Lung (tissue), 17 donors: ENCODE measurements at places on chromosomes 4 and X. TPM values are rescaled to one million over a fixed set of nuclear protein-coding genes. Genes with fewer than 3 reads are reported as not detected.
A peak's percentile ranks its signal among the peaks of the same experiment; 100 is the strongest.

GRCh38 chr4:102503301-102503746 is 2.2 kb downstream of the NFKB1 start:
- no peaks in the 10 kb centered on the region for H3K27me3 ChIP-seq
- H3K27ac ChIP-seq = no peak overlapping the region
- H3K4me3 ChIP-seq = no peak overlapping the region
- peaks cover 16% of the 10 kb centered on the region for H3K4me1 ChIP-seq

- H3K27ac ChIP-seq = no peak overlapping the region
- peak; percentile 67 for DNase-seq
- peaks cover 12% of the 10 kb centered on the region for H3K4me1 ChIP-seq
- H3K4me3 ChIP-seq = no peak overlapping the region
Observed at GRCh38 chr4:71202705-71203104, 136.1 kb upstream of the SLC4A4 start.

DNA sequence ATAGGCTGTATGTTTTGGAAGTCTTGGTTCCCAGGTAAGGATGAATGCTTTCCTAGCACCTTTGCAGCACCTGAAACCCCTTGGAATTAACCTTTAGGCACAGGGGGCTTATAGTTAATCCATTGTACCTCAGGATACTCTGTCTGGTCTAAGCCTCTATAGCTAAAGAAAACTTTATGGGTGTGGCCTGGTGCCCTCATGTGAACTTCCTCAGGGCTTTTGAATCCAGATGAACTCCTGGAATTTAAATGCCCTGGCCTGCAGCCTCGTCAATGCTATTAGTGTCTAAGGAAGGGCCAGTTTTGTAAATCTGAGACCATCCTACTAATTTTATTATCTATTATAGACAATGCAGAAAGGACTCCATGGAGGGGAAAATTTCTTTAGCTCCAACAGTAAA is 33.8 kb downstream of the IRS4 start:
- H3K4me3 ChIP-seq = no peak overlapping the region
- H3K27me3 ChIP-seq = peaks cover 12% of the 10 kb centered on the region
- no peaks in the 10 kb centered on the region for H3K36me3 ChIP-seq
- no peak for DNase-seq
- no peak overlapping the region for H3K27ac ChIP-seq
- no peaks in the 10 kb centered on the region for H3K4me1 ChIP-seq

DNA sequence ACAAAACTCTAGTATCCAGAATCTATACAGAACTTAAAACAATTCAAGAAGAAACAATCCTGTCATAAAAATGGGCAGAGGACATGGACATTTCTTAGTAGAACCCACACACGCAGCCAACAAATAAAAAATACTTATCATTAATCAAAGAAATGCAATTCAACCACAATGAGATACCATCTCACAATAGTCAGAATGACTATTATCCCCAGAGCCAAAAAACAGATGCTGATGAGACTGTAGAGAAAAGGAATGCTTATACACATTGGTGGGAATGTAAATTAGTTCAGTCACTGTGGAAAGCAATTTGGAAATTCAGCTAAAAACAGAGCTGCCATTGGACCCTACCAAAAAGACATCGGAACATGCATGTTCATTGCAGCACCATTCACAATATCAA is 37.9 kb downstream of the RAB40AL start:
- H3K4me3 ChIP-seq = no peak overlapping the region
- no peaks in the 10 kb centered on the region for H3K36me3 ChIP-seq
- no peak for DNase-seq
- no peaks in the 10 kb centered on the region for H3K4me1 ChIP-seq
- H3K27ac ChIP-seq = no peak overlapping the region

GRCh38 chr4:8708401-8709021 is 115.9 kb downstream of the CPZ start:
- H3K27me3 ChIP-seq = peaks cover 19% of the 10 kb centered on the region
- no peaks in the 10 kb centered on the region for H3K36me3 ChIP-seq
- no peaks in the 10 kb centered on the region for H3K4me1 ChIP-seq
- no peak for DNase-seq
- no peak overlapping the region for H3K4me3 ChIP-seq

DNA sequence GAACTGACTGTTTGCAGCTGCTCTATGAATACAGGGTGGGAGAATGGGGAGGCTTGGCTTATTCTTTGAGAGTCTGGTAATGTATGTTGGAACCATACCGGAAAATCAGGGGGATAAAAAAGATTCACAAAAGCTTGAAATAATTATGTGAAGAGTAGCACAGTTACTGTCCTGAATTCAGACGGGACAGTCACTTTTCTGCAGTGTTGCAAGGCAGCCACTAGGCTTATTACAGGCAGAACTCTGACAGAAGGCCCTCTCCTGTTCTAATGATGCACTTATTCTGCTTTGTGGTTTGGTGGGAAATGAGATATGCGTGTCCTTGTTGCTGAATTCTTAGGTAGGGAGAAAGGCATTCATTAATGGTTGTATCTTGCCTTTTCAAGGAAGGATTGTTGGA is 37.2 kb downstream of the GUCY1B1 start:
- no peak overlapping the region for H3K4me3 ChIP-seq
- no peak for DNase-seq
- H3K36me3 ChIP-seq = peaks cover 21% of the 10 kb centered on the region
- no peak overlapping the region for H3K27ac ChIP-seq
- H3K4me1 ChIP-seq = no peaks in the 10 kb centered on the region

- no peak for DNase-seq
- H3K36me3 ChIP-seq = no peaks in the 10 kb centered on the region
- H3K4me3 ChIP-seq = no peak overlapping the region
- H3K27ac ChIP-seq = no peak overlapping the region
Observed at GRCh38 chr4:86403575-86403974, 43.7 kb upstream of the MAPK10 start.

DNA sequence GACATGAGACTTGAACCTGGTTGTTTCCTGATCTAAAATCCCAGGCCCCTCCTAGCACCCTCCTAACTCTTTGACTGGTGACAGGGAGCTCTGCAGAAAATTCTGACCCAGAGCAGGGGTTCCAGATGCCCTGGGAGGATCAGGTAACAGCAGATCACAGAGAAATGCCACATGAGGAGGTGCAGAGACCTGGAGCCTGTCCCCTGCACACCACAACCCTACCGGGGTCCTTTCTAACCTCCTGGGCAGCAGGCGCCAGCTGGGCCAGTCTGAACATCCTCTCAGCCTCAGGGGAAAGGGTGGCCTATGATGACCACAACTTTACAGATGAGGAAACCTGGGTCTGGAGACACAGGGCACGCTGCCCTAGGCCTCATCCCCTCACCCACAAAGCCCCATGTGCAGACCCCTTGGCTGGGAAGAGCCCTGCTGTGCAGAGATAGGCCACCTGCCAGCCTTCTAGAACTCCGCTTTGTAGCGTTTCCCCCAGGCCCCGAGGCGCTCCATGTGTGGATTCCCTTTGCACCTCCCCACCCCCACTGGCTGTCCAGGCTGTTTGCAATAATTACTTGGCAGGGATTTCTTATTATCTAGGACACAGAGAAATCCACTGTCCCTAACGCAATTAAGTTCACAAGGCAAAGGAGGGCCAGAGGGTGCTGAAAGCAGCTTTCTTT is 36.5 kb downstream of the WDR1 start:
- no peak overlapping the region for H3K4me3 ChIP-seq
- no peak overlapping the region for H3K27ac ChIP-seq
- no peaks in the 10 kb centered on the region for H3K27me3 ChIP-seq

DNA sequence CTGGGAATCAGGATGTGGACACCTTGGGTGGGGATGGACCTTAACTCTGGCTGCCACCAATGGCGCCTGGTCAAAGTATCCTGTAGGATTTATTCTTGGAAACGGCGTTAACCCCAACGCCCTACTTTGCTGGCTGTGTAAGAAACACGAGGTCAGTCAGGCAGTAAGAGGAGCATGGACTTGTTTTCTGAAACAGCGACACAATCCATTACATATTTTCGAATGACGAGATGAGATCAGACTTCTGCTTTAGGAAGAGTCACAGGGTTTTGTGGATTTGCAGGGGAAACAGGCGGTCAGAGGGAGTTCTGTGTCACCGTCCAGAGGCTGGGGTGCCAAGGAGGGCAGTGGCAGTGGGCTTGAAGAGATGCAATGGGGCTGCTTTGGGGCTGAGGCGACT is 92.2 kb downstream of the TBL1X start:
- H3K36me3 ChIP-seq = no peaks in the 10 kb centered on the region
- H3K27me3 ChIP-seq = no peaks in the 10 kb centered on the region
- no peak for DNase-seq
- H3K27ac ChIP-seq = no peak overlapping the region

DNA sequence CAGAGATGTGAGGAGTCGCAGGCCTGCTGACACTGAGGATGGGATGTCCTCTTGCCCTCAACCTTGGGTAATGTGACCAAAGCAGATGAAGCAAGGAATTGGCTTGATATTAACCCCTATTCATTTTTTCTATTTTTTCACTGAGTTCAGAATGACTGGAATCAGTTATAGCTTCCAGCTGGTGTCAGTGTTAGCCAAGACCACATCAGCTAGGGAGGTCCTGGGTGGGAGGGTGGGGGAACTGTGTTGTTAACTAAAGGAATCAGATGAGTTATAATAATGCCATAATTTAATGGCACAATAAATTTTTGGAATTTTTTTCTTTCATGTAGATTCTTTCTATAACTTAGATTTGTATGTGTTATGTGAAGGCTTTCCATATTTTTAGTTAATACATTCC is 91.9 kb downstream of the EGF start:
- no peak overlapping the region for H3K27ac ChIP-seq
- H3K36me3 ChIP-seq = no peaks in the 10 kb centered on the region
- H3K4me1 ChIP-seq = no peaks in the 10 kb centered on the region
- H3K4me3 ChIP-seq = no peak overlapping the region
- no peaks in the 10 kb centered on the region for H3K27me3 ChIP-seq

MXRA5 gene
- total RNA-seq = 17.0 TPM

HSFX3 gene
- total RNA-seq = not detected

CENPVL2 gene
- total RNA-seq = not detected

IL21 gene
- total RNA-seq = not detected

ERVMER34-1 gene
- total RNA-seq = 0.83 TPM

TLR6 gene
- total RNA-seq = 6.3 TPM

L1CAM gene
- total RNA-seq = 0.74 TPM

PLAC8 gene
- 72.4 TPM for total RNA-seq

KLHL4 gene
- 4.7 TPM for total RNA-seq

FGFR3 gene
- total RNA-seq = 99.3 TPM

KDR gene
- 43.9 TPM for total RNA-seq

TMEM150C gene
- total RNA-seq = 10.4 TPM

HTN1 gene
- total RNA-seq = not detected
